Karpas-422 (cell line): ENCODE measurements at places on chromosomes 11 and 22. TPM values are rescaled to one million over a fixed set of nuclear protein-coding genes. Genes with fewer than 3 reads are reported as not detected.

The NLRP14 gene
- total RNA-seq = 0.19 and 0.51 TPM in 2 replicates

The THRSP gene
- not detected in 2 replicates for total RNA-seq

The TEF gene
- total RNA-seq = 4.4 and 6.8 TPM in 2 replicates

The ADM2 gene
- 0.79 and 1.4 TPM in 2 replicates for total RNA-seq

The MYBPC3 gene
- total RNA-seq = 0.67 and 0.72 TPM in 2 replicates

The HORMAD2 gene
- not detected in 2 replicates for total RNA-seq

The BAIAP2L2 gene
- total RNA-seq = 0.22 and 0.43 TPM in 2 replicates

The OTOG gene
- not detected in 2 replicates for total RNA-seq

The OR51I2 gene
- not detected in 2 replicates for total RNA-seq

The SLC5A1 gene
- not detected in 2 replicates for total RNA-seq

The GGT5 gene
- total RNA-seq = not detected in 2 replicates

The ZW10 gene
- total RNA-seq = 6.3 and 11.4 TPM in 2 replicates

The SLC5A12 gene
- total RNA-seq = not detected in 2 replicates

The JHY gene
- total RNA-seq = not detected in 2 replicates

The TNNI2 gene
- 0.36 TPM in 1 of 2 replicates, not detected in the other for total RNA-seq

The HMOX1 gene
- 1.3 and 1.8 TPM in 2 replicates for total RNA-seq

The CD6 gene
- not detected in 2 replicates for total RNA-seq
